ENCODE measurements at places on chromosomes 11 and 22. TPM values are rescaled to one million over a fixed set of nuclear protein-coding genes. Genes with fewer than 3 reads are reported as not detected.

DNA sequence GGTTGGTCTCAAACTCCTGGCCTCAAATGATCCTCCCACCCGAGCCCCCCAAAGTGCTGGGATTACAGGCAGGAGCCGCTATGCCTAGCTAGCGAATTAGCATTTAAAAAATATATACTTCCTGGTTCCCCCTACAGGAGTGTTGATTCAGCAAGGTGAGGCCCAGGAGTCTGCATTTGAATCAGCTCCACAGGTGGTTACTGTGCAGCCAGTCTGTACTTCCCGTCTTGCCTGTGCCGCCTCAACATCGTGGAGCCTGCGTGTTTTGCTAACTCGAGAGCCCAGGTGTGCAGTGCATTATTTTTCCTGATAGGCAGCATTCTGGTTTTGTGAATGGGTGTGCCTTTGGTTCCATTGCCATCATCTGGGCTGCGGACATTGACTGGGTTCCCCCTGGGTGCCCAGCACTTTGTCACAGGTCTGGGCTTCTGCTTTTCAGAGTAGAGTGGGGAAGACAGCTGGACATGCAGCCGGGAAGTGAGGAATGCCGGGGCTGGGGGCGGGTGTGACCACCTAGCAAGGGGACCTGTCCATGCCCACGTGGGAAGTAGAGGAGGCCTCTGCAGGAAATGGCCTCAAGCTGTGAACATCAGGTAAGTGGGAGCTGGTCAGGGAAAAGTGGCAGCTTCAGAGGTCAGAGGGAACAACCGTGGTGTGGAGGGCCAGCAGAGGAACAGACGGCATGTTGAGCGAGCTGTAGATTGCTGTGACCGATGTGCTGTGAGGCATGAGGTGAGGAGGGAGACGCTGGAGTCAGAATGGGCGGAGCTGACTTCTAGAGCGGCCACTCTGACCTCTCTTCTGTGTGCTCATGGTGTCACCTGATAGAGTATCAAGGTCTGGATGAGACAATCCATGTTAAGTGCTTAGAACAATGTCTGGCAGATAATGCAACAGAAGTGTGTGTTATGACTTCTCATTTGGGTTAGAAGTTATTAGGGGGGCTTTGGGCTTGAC is 42.2 kb downstream of the PPFIA1 start:
- DNase-seq = peak; percentile 78

Gene C11orf52
- not detected for total RNA-seq

DNA sequence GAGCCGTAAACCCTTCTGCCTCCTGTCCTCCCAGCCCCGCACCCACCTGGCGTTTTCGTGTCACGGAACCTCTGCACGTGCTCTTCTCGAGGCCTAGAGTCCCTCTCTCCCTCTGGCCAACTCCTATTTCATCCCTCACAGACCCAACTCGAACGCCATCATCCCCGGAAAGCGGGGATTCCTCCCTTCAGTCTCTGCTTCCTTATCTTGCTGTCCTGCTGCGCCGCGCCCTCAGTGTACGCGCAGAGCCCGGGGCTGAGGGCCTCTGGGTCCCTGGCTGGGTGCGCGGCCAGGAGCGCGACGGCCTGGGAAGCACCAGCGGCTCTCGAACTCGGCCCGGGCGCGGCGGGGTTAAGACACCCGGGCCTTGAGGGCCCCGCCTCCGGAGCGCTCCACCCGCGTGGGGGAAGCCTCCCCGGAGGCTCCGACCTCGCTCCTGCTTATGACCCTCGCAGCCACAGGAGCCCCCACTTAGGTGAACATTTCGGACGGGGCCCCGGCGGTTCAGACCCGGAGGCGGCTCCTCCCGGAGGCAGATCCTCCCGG is 398 bp upstream of the ATG16L2 start:
- DNase-seq = peak; percentile 88

DNA sequence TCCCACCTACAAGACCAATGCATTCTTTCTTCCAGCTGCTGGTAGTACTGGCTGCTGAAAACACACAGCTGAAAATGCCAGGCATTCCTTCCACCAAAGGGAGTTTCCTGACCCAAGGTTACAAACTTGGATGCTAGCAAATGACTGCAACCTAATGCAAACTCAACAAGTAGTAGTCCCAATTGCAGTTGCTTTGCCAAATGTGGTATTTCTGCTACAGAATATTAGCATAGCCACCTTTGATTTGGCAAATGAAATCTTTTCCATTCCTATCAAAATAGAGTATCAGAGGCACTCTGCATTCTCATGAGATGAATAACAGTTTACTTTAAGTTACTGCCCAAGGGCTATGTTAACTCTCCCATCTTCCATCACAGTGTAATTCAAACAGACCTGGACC is 172.0 kb upstream of the ARHGAP42 start:
- DNase-seq = peak; percentile 74
